PC-3 (cell line): ENCODE measurements at places on chromosomes 1 and 21. TPM values are rescaled to one million over a fixed set of nuclear protein-coding genes. Genes with fewer than 3 reads are reported as not detected.

DNA sequence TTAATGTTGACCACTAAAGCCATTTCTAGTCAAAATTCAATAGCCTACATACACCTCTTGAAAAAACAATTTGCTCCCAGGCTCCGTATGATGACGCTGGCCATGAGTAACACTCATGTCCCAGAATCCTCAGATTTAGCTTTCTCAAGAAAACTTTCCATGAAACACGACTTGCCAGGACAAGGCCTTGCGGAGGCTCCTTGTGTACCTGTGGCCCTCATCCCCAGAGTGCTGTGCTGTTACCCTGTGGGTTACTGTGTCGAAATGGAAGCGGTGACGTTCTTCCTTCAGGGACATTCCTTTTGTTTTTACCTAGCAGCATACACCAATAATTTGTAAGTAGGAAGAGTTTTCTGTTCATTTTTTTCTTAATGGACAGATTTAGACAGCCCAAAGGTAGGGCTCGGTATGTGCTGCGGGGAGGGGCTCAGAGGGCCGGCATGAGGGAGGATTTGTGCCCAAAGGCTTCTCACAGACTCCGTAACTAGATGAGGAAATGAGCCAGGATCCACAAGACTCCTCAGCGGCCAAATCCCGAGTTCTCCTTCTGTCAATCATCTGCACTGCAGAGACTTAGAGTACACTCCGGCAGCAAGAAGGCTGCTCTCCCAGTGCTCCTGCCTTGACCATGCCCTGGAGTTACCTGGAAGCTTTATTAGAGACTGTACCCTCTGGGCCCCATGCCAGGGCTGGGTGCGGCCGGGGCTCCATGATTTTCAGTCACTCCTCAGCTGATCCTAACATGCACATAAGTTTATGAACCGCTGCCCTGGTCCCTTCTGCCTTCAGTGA lies 17.8 kb downstream of the GNG12 start:
- no peak for DNase-seq

VSIG8 gene
- 0.29 and 0.47 TPM in 2 replicates for total RNA-seq

DNA sequence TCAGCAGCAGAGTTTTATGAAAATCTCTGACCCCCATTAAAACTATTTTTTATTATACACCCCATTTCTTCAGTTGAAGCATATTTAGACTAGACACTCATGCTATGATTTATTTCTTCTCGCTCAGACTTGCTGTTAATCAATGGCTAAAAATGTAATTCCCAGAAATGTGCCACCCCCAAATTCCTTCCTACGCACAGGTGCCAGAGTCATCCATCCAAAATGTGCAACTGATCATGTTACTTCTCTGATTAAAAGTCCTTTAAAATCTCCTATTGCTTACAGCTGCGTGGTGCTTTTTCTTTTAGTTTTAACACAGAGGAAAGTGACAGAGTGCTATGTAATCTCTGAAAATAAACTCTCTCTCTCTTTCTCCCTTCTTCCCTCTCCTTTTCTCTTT lies 954.4 kb downstream of the NCAM2 start:
- DNase-seq, result no peak

DNA sequence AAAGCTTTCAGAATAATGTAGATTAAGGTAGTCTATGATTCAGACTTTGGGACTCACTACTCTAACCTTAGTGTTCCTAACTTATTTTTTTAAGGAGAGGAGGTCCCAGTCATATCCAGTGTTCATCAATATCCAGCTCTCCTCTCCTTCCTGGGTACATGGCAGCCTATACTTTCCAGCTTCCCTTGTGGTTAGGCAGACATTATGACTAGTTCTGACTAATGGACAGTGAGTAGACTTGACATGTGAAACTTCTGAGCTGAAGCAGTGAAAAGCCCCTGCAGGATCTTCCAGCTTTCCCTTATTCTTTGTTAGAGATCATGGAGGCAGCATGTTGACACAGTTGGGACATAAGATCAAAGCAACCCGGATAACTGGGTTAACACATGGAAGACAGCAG lies 144.2 kb downstream of the PTPRU start:
- peak; percentile 74 for DNase-seq

DNA sequence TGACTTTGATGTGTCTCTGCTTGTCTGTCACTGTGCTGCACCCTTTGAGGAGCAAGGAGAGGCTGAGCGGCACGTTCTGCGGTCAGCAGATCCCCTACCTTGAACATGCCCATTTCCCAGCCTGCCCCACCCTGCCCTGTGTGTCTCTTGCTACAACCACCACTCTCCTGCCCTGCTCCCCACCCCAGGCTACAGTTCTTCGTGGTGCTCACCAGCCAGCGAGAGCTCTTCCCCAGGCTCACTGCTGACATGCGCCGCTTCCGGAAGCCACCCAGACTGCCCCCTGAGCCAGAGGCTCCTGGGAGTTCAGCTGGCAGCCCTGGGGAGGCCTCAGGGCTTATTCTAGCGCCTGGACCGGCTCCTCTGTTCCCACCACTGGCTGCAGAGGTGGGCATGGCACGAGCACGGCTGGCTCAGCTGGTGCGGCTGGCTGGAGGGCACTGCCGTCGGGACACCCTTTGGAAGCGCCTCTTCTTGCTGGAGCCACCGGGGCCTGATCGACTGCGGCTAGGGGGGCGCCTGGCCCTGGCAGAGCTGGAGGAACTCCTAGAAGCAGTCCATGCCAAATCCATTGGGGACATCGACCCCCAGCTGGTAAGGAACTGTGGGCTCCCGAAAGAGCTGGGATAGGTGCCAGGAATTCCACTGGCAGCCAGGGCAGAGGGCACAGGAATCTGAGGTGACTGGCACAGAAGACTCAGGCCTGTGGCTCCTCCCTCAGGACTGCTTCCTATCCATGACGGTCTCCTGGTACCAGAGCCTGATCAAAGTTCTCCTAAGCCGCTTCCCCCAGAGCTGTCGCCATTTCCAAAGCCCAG lies 5.6 kb downstream of the HYI start:
- DNase-seq, result no peak

DNA sequence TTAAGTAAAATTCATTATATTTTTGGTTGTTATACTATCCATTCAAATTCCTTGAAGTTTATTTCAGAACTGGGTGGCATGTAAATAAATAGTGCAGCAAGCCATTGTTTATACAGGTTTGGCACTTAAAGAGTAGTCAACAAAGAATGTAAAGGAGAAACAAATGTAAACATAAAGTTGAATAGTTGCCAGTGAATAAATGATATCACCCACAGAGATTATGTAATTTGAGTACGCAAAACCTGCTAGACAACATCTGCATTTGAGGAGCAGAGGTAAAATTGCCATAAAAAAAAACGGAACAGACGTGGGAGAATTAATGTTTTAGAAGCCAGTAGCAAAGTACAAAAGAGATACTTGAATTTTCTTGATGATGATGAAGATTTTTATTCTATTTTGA lies 111.6 kb downstream of the ADGRL2 start:
- peak; percentile 76 for DNase-seq

DNA sequence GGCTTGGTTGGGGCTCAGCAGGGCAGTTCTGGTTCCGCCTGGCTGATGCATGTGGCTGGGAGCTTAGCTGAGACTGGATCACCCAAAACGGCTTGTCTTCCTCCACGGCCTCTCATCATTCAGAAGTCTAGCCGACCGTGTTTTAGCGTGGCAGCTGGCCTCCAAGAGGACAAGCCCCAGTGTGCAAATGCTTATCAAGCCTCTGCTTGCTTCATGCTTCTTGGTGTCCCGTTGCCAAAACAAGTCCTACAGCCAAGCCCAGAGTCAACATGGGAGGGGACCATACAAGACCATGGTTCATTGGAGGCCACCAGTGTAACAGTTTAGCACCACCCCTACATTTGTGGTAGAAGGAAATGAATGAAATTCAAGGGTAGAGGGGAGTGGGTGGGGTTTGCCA lies 10.5 kb upstream of the KDF1 start:
- DNase-seq, result no peak

DNA sequence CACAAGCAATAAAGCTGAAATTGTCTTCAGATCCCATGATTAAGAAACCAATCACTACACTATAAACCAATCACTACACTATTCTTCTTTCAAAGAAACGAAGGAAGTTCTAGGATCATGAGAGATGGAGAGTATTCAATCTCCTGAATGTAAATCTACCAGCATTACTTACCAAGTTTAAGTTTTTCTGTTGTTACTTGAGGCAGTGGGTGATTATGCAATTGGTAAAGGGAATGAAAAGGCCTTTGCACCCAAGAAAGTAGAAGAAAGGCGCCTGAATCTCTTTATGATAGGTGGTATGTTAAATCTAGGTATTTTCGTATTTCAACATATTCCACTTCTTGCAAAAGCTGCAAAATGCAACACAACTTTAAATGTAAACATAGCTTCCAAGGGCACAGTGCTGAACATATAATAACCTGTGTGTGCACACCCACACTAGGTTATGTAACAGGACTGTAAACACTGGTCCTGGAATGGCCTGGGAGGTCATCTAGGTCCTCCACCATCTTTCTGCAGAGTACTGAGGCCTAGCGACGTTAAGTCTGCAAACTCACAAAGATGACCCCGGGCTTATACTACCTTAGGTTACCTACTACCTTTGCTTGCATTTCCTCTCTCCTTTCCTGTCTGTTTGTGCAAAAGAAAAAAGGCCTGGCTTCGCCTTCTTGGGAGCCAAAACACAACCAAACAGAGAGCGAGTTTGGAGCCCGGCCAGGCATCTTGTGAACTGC lies 1.1 kb upstream of the UAP1 start:
- peak; percentile 49 for DNase-seq

C1orf53 gene
- 4.3 and 10.4 TPM in 2 replicates for total RNA-seq

- no peak for DNase-seq
Observed at GRCh38 chr1:54437783-54438182, 31.6 kb upstream of the SSBP3 start.

GRCh38 chr1:41872074-41872473 lies 46.6 kb downstream of the HIVEP3 start:
- no peak for DNase-seq

DAP3 gene
- total RNA-seq, result 144 and 163 TPM in 2 replicates

PRDM2 gene
- 9.4 and 13.8 TPM in 2 replicates for total RNA-seq

ANGPTL3 gene
- total RNA-seq, result not detected in 2 replicates

BRINP3 gene
- not detected in 2 replicates for total RNA-seq

MPL gene
- 0.35 TPM in 1 of 2 replicates, not detected in the other for total RNA-seq

- no peak for DNase-seq
Observed at GRCh38 chr1:193417945-193418744, 231.7 kb upstream of the B3GALT2 start.

- DNase-seq, result no peak
Observed at GRCh38 chr1:57188168-57188567, 222.4 kb upstream of the C8B start.

TNFSF4 gene
- total RNA-seq, result 0.17 and 0.18 TPM in 2 replicates
